Putamen (tissue), 1 donor: ENCODE measurements at places on chromosomes 2 and 18.

- DNase-seq = no peak
Measured at GRCh38 chr2:98205889-98206288, 118.9 kb downstream of the VWA3B start.

GRCh38 chr18:48320639-48320945 lies 88.6 kb downstream of the ZBTB7C start:
- DNase-seq = no peak

DNA sequence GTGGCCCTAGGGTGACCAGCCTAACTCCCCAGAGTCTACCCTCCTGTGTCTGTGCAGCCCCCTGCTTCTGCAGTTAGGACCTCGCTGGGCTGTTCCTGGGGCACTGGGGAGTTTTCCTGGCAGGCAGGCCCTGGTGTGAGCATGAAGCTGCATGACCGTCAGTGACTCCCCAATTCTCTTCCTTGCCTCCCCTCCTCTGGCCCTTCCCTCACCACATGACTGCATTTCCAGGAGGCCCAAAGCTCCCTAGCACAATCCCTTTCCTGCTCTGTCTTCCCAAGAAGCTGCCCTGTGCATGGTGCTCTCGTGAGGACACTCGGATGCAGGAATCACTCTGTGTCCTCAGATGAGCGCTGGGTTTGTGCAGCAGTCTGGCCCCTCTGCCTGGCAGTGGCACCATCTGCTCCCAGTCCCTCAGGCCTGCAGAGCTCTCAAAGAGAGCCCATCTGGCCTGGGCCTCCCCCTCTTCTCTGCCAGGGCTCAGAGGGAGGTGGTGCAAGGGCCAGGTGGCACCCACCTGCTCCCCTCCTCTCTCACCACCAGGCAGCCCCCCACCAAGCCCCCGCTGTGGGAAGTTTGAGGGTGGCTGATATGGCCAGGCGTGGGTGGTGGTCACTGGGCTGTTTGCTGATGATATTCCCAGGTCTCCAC lies 125.6 kb upstream of the HS6ST1 start:
- no peak for DNase-seq

- DNase-seq = no peak
Measured at GRCh38 chr2:25936889-25937545, 45.3 kb downstream of the KIF3C start.

GRCh38 chr18:55317864-55318263 lies 270.1 kb downstream of the TCF4 start:
- no peak for DNase-seq

- DNase-seq = no peak
Measured at GRCh38 chr2:36197181-36197971, 158.2 kb upstream of the CRIM1 start.

DNA sequence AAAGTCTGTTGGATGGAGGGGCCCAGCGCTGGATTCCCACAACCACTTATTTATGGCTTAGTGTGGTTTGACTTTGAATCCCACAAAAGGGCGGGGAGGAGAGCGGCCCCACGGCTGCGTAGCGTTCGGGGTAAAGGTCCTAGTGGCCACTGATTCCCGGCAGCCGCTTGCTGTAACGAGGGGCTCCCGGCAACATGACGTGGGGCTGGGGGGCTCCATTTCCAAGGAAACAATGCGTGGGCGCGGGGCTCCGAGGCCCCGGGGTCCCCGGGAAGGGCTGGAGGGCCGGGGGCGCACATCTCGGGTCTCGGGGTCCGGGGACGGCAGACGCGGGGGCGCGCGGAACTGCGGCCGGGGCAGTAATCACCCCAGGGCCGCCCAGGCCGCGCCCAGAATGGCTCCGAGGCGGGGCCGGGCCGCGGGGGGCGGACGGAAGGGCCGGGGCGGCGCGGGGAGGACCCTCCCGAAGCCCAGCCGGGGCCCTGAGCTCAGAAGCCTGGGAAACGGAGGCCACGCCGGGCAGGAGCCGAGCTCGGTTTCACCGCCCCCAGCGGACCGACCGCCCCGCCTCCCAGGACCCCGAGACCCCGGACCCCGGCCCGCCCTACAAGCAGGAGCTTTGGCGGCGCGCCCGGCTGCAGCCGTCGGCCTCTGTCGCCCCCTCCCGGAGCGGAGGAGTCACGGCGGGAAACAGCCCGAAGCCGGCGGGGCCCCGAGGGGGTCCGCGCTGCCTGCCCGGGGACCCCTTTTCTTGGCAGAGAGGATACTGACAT lies 11.9 kb upstream of the MLPH start:
- DNase-seq = peak; percentile 63

- DNase-seq = no peak
Measured at GRCh38 chr2:234292205-234292961, 204.5 kb downstream of the ARL4C start.

- no peak for DNase-seq
Measured at GRCh38 chr2:62176801-62177200, 19.1 kb upstream of the B3GNT2 start.

DNA sequence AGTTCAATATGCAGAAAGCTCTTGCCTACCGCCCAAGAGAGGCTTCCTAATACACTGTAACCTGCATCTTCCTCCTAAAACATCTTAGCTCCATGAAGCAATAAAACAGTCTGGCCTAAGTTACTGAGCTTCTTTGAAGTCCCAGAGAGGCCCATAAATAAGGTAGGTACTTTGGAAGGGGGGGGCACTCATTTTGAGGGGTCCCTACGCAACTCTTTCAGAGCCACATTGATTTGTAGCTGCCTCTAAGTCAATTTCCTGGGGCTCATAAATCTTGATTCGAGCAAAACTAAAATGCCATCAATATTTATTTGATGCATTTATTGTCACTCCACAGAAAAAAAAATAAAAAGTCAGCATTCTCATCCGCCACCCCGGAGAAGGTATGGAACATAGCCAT lies 60.4 kb upstream of the SIX2 start:
- no peak for DNase-seq

- DNase-seq = no peak
Measured at GRCh38 chr2:216023055-216023648, 9.8 kb upstream of the MREG start.

DNA sequence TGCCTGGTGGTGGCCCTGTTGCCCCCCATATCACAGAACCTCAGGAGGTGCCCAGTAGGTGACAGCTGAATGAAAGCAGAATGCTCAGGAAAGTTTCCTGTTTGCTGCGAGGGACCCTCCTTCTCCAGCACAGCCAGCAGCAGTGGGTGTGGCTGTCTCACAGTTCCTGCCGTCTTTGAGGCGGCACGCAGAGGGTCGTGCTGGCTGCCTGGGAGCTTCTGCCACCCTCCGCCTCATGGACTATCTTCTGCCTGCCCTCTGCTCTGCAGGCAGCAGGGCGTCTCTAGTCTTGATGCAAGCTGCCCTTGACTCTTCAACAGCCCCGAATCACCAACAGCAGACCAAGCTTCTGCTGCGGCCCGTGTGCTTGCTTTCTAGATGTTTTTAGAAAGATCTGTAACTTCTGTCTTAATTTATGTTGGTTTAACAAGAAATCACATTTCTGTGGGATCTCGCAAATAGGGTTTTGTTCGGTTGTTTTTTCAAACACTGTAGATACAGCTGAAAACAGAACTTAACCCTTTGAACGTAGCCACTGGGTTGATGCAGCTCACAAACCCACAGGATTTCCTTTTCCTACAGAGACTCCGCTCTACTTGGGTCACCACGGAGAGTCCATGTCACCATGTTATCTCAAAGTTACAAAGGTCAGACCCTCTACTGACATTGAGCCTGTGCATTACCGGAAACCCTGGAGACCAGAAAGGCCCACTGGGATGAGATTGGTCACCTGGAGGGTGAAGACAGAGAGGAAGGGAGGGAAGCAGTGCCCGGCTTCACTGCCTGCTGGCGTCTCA lies 144.9 kb downstream of the ACOXL start:
- DNase-seq = no peak

GRCh38 chr2:207879536-207879935 lies 109.8 kb upstream of the FZD5 start:
- DNase-seq = no peak

DNA sequence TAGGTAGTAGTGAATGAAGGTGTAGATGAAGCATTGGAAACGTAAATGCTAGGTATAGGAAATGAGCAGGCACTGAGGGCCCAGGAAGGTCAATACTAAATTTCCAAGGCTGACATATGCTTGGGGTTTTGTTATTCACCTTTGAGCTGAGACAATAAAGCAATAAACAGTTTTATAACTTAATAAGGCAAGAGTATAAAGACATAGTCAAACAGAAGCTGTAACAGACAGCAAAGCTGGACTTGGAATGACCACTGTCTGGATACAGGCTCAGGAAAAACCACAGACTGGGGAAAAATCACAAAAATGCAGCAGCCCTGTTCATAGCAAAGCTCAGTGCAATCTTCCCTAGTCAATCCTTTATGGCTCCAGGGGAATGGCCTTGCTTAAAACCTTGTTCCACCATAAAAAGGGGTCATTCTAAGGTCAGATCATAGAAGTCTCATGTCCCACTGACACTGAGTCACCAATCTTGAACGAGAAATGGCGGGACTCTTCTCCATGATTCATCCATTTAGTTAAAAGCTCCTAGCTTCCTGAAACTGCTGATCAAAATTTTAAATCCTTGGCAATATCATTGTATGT lies 493.3 kb downstream of the CMPK2 start:
- no peak for DNase-seq

DNA sequence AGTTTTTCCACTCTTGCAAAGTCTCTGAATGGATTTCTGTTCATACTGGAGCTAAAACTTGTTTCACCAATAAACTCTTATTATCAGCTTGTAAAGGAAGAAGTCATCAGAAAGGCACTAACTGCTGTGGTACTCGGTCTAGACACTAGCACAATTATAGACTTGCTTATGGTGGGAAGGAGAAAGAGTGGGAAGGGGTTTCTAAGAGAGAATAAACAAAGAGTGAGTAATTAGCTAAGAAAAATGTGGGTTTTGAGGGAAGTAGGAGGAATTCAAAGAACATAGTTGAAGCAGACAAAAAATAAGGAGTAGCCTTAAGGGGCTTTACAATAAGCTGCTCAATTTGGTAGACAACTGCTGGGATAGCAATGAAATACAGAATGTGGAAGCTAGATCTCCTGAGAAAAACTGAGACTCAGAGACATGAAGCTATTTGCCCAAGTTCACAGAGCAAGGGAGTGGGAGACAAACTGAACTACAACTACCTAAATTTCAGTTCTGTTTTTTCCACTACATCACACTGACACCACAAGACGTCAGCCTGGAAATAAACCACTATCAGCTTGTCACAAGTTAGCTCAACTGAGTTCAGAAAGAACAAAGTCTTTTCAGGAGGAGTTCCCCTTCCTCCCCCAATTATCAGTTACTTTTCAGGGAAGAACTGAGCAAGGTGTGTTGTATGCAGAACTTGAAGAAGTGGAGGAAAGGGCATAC lies 59.7 kb downstream of the MAP4K3 start:
- no peak for DNase-seq

DNA sequence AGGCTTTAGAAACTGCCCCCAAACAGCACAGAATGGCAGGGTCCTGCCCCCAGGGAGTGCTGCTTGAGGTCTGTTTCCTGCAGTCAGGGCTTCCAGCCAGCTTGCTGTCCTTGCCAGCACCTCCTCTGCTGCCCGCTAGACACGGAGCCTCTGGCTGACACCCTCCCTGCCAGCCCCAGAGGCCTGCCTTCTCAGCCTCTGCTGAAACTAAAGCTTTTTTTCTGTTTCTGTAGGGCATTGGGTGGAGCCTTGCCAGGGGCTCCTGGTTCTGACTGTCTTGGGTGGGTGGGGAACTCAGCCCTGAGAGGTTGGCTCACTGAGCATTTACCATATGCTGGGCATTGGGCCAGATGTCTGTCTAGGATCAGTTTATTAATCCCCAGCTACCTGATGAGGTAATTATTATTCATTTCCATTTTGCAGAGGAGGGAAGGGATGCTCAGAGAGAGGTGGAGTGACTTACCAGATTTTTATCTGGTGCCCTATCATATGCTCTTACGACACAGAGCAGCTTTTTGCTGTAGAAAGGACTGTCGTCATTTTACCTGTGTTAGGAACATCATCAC lies 35.4 kb downstream of the INPP4A start:
- peak; percentile 71 for DNase-seq

DNA sequence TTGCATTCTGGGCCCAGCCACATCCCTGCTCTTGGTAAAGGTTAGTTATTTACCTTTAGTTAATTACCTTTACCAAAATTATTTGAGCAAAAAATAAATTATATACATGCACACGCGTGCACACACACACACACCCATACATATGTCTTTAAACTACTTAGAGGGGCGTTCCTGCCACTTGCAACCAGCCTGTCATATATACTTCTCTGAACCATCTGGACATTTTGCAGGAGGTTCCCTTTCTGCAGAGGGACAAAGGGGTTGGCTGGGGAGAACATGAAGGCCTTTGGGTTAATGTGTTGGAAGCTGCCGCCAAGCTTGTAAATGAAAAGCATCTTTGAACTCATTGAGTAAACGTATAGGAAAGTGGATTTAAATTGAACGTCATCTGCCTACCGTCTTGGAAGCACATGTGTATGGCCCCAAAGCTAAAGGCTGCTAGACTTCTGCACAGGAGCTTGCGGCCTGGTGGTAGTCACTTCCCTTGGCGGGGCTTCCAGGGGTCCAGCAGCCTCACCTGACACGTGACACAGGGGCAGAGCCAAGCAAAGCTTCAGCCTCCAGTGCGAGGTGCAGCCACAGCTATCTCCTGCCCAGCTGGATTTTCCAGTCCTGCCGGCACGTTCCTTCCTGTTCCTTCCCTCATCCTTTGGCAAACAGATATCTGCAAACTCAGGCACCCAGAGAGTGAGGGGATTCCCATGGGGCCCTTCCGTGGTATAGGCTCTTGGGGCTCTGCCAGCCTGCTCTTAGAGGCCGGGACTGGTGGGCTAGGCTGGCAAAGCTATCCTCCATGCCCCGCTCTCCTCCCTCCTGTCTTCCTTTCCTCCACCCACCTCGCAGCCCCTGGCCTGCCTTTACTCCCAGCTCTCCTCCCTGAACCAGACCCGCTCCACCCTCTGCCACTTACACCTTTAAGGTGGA lies 46.1 kb downstream of the SERTAD2 start:
- no peak for DNase-seq

GRCh38 chr2:118044103-118044716 lies 30.3 kb upstream of the CCDC93 start:
- no peak for DNase-seq

DNA sequence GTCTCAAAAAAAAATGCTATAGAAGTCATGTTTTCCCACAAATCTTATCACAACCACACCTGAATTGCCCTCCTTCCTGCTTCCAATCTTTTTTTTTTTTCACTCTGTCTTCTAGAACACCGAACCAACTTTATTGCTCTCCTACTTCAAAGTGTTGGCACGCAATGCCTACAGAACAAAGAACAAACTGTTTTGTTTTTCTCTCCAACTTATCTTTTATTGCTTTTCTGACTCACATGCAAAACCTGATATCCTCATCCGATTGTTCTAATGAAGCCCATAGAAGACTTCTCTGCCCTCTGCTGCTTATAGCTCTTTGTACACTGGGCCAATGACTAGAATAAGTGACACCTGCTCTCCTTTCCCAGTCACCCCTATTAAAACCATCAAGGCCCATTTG lies 602.8 kb downstream of the EPHA4 start:
- no peak for DNase-seq
